ENCODE measurements at places on chromosomes 16 and 17.

GRCh38 chr17:17189559-17189958, 16.6 kb downstream of the PLD6 start:
- no peak for DNase-seq

GRCh38 chr16:50739031-50739430, 2.9 kb upstream of the CYLD start:
- no peak for DNase-seq

- no peak for DNase-seq
Observed at GRCh38 chr17:48433896-48434295, 3.9 kb upstream of the SKAP1 start.

GRCh38 chr17:31724619-31725018, 134.4 kb downstream of the COPRS start:
- peak; percentile 20 for DNase-seq

- DNase-seq, result peak; percentile 79
Observed at GRCh38 chr16:87017371-87018012, 299.7 kb downstream of the C16orf95 start.

DNA sequence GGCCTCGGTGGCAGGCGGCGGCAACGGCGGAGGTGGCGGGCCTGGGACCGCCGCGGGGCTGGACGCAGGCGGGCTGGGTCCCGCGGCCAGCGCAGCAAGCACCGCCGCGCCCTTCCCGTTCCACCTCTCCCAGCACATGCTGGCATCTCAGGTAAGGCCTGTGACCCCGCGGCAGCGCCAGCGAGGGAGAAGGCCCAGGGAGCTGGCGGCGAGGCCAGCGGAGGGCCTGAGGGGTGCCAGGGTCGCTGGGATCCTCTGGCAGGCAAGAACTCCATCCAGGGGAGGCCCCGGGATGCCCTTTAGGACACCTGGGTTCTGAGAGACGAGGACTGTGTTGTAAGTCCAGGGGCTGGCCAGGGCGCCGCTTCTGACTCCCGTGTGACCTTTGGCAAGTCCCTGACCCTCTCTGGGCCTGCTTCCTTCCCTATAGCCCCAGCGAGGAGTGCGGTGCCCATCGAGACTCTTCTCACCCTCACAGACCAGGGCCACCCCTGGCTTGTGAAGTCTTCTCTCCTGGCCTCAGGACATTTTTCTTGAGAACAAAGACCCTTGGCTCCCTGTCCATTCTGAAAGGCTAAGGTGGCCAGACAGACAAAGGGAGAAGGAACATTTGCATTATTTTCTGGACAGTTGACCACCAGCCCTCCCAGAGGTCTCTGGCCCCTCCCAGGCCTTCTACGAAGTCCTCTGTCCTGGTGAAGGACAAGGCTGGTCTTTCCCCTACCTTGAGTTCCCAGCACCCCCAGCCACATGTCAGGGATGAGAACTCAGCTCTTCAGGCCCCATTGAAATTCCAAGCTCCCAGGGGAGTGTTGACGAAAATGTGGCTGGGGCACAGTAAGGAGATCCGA, 6.3 kb downstream of the TBX2 start:
- DNase-seq, result no peak

DNA sequence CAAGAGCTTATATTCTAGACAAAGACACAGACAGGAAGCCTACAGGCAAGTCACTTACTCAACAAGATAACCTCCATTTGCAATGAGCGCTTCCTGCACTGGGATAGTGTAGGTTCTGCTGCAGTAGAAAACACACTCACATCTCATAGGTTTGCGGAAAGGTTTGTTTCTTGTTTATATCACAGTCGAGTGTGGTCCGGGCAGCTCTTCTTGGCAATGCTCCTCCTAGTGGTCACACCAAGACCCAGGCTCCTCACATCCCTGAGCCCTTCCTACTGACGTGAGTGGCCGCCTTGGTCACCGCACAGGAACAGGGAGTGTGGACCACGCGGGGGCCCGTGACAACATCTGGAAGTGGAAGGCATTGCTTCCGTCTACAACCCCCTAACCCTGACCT, 48.0 kb upstream of the RBFOX3 start:
- peak; percentile 6 for DNase-seq

GRCh38 chr17:41722231-41722630, 10.1 kb downstream of the GAST start:
- DNase-seq, result no peak

- DNase-seq, result no peak
Observed at GRCh38 chr17:68417317-68417716, 40.0 kb downstream of the WIPI1 start.

DNA sequence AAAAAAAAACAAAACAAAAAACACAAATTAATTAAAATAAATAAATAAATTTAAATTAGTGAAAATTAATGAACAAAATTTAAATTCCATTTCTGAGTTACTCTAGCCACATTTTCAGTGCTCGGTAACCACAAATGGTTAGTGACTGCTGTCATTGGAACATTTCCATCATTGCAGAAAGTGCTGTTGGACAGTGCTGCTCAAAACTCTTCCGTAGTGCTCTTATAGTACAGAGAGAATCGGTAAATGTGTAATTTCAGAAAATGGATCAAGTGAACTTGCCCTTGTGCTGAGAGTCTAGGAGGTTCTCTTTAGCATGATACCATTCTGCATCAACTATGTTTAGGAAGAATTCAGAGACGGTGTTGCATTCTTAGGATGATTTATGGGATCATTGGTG, 23.7 kb downstream of the ZNRF1 start:
- DNase-seq, result no peak

DNA sequence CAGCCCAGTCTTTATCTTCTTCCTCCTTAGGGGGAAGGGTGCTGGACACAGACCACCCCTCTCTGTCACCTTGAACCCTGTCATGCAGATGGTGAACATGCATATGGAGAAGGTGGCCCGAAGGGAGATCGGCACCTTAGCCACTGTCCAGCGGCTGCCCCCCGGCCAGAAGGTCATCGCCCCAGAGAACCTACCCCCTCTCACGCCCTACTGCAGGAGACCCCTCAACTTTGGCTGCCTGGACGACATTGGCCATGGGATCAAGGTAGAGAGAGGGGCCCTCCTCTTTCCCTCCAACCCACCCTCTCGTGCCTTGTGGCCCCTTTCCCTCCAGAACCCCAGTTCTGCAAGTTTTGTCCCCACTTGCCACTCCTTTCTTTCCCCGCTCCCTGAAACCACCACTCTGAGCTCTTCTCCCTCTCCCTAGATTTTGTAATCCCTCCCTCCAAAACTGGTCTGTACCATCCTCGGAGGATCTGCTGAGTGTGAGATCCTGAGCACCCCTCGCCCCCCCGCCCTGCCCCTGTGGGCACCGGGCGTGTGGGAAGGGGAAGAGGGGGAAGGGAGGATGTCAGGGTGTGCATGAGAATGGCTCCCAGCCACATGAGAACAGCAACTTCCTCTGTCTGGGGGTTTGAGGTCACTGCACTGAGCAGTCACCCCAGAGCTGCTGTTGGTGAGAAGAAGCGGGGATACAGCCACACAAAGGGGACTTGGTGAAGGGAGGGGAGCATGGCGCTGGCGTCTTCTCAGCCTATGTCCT, 7.3 kb downstream of the ABI3 start:
- DNase-seq, result peak; percentile 84

- DNase-seq, result no peak
Observed at GRCh38 chr16:88896238-88897070, 30.0 kb upstream of the PABPN1L start.

GRCh38 chr16:86286991-86287663, 223.2 kb upstream of the FOXF1 start:
- DNase-seq, result no peak

GRCh38 chr17:9958586-9959281, 53.7 kb upstream of the RCVRN start:
- peak; percentile 58 for DNase-seq

GRCh38 chr17:13825526-13826040, 223.9 kb upstream of the HS3ST3A1 start:
- DNase-seq, result no peak

- DNase-seq, result no peak
Observed at GRCh38 chr17:67335245-67335835, 31.0 kb downstream of the PSMD12 start.

- DNase-seq, result no peak
Observed at GRCh38 chr17:10216213-10216938, 18.0 kb upstream of the GAS7 start.

DNA sequence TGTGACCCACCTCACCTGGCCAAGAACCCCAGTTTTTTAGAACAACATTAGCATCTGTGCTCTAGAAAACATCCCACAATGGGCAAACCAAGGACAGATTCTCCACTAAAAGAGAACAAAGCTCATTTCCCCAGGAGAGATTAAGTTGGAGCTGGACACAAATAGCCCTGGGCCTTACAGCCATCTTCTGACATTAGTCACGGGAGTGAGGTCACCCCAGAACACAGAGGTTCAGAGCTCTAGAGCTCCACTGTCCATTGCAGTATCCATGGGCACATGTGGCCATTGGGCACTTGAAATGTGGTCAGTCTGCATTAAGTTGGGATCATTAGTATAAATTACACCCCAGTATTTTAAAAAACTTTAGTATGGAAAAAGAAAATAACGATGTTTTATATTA, 47.6 kb upstream of the RBBP6 start:
- no peak for DNase-seq

- no peak for DNase-seq
Observed at GRCh38 chr17:31570951-31571892, 179.7 kb downstream of the RAB11FIP4 start.

DNA sequence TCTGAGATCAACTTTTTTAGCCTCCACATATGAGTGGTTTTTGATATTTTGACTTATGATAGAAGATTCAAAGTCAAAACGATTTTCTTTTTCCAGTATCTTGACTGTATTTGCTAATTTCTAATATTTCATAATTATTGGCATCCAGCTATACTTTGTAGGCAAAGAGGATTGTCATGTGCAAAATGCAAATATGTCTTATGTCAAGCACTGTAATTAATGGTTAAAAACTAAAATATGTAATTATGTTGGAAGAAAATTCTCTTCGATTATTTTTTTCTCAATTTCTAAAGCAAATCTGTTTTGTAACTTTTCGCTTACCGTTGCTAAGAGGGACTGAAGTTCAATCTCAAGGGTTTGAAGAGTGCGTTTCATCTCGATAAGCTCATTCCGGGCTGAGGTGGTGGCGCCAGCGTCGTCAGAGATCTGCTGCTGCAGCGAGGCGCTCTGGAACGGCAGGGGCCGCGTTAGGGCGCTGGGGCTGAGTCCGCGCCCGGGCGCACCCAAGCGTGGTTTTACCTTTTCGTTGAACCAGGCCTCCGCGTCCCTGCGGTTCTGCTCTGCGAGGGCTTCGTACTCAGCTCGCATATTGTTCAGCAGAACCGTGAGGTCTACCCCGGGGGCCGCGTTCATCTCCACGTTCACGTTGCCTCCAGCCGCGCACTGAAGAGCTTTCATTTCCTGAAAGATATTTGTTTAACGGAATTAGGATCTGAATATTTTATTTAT, 3.0 kb downstream of the KRT27 start:
- no peak for DNase-seq

GRCh38 chr17:36501351-36501750, 14.9 kb downstream of the ZNHIT3 start:
- DNase-seq, result no peak

DNA sequence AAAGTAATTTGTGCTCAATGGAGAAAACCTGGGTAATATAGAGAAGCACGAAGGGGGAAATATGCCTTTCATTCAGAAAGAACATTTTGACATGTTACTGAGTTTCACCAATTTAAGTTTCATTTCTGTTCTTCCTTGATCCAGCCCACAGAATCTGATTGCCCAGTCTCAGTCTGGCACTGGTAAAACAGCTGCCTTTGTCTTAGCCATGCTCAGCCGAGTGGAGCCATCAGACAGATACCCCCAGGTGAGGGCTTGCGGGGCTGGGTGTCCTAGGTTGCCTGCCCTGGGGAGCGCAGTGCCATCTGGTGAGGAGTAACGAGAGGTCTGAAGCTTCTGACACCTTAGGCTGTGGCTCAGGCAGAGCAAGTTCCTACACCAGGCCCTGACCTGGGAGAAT, 17.7 kb downstream of the DDX19A start:
- no peak for DNase-seq

DNA sequence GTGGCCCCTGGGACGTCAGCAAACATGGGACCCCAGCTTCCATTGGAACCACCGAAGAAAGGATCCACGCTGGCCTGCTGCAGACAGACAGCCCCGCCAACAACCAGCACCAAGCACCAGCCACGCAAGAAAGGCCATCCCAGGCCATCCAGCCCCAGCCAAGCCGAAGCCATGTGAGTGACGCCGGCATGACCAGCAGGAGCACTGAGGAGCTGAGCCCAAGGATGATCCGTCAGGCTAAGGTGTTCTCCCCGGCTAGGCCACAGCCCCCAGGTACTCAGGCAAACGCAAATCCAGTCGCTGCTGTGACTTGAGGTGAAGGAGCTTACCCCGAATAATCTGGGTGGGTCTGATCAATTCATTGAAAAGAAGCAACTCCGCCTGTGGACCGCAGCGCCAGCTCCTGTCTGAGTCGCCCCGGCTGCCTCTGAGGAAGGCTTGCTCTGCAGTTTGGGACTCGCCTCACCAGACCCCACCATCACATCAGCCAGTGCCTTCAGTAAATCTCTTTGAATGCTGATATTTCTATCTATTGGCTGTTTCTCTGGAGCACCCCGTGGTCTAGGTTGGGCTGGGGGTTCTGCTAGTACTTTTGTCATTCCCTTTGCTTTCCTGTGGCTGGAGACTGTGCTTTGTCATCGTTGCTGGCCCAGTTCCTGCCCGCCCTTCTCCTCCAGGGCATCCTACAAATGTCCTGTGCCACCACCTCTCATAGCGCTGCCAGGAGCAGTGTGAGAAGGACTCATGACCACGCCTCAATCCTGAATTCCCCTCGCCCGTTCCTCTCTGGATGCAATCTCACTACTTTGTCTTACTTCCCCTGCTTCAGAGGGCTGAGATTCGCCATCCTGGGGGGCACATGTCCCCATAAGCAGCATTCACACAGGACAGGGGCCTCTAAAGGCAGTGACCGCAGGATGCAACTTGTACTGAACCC, 8.1 kb upstream of the CBX2 start:
- no peak for DNase-seq

- DNase-seq, result no peak
Observed at GRCh38 chr17:60151355-60151754, 1.6 kb downstream of the CA4 start.

DNA sequence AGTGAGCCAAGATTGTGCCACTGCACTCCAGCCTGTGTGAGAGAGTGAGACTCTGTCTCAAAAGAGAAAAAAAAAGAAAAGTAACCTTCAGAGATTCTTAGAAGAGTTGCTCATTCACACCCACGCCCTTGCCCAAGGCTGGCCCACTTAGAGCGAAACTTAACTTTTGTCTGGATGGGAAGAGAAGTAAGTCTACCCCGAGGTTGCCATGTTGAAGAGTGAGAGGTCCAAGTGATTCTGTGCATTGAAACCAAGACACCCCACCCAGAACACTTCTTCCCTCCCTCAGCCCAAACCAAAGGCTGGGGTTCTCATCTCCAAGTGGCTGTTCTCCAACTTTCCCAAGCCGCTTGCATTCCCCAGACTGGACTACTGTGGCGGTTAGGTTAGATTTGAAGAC, 2.4 kb upstream of the CISD3 start:
- peak; percentile 96 for DNase-seq

DNA sequence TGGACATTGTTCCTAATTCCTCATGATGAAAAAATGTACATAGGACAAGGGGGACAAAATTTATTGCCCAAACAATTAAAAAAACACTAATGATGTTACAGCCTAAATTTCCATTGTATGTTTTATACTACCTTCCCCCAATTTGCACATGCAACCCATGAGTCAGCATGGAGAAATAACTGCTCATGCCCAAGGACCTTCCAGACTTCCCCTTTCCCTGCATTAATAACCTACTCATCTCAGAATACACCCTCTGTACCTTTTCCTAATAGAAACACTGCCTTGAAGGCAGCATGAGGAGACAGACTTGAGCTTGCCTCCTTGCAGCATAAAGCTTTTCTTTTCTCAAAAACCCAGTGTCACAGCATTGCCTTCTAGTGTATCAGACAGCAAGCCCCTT, 2402.8 kb downstream of the TP53TG3F start:
- no peak for DNase-seq

- peak; percentile 37 for DNase-seq
Observed at GRCh38 chr16:87407511-87408112, 15.5 kb downstream of the MAP1LC3B start.

Data from inflammatory macrophage treated with lipopolysaccharide for 4 hours (primary cell).